ENCODE measurements at places on chromosomes 1 and 21.
A peak's percentile ranks its signal among the peaks of the same experiment; 100 is the strongest.

DNA sequence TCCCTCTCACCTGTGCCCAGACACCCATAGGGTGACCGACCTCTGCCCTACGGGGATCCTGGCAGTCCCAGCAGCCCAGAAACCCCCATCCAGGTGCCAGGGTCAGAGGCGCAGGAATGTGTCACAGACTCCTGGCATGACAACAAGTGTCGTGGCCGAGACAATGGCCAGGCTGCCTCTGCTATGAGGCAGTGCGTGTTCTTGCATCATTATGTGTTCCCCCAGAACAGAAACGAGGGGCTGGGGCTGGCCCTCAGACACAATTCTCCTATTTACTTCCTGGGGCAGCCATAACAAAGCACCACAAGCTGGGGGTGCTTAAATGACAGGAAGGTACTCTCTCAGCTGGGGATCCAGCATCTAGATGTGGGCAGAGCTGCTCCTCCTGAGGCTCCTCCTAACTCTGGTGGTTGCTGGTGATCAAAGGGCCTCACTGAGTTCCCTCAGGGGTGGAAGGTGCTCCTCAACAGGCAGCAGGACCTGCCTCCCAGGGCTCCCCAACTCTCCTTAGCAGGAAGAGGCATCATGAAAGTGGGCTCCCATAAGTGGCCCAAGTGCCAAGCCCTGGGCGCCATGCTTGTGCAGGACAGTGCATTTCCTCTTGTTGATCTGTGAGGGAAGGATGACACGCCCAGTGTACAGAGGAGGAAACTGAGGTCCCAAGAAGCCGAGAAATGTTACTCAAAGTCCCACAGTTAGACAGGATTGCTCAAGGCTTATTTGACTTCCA is 24.2 kb upstream of the BACE2 start:
- no peak for DNase-seq

- DNase-seq: peak; percentile 86
Observed at GRCh38 chr21:15064576-15065391, at the start of gene NRIP1. Gene NRIP1 (minus strand): TSS chr21:15065000. CDS start chr21:14968192, 96,808 bp downstream.

- peak; percentile 65 for DNase-seq
Observed at GRCh38 chr1:119275145-119276134, 93.1 kb upstream of the HAO2 start.

GRCh38 chr21:42526379-42526727 is 12.7 kb downstream of the SLC37A1 start:
- no peak for DNase-seq

DNA sequence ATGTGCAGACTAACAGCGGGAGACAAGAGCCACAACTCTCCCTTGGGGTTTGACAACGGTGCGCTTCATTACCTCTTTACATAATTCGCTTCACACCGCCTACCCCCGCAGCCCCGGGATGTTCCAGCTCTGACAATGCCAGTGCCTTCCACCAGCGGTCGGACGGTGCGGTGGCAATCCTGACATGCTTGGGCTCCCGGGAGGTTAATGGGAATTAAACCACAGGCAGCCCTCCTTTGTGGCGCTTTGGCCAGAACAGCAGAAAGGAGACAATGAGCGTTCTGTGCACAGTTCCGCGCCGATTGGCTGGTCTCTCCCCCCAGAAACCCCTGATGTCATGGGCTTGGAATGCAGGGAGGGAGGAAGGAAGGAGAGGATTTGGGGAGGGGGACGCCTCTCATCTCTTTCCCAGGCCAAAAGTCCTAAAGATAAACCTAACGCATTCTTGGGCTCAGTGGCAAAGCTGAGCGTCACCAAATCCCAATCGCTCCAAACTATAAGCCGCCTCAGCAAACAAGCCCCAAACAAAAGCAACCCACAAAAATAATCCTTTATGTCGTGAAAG is 1.3 kb downstream of the CNN3 start:
- no peak for DNase-seq
